ENCODE measurements at places on chromosomes 6 and 20.

GRCh38 chr6:79188885-79189480, 45.5 kb downstream of the HMGN3 start:
- DNase-seq: no peak

GRCh38 chr6:170269846-170270541, 20.9 kb downstream of the DLL1 start:
- DNase-seq: no peak

GRCh38 chr6:85460921-85461797, 11.3 kb downstream of the NT5E start:
- peak; percentile 65 for DNase-seq

DNA sequence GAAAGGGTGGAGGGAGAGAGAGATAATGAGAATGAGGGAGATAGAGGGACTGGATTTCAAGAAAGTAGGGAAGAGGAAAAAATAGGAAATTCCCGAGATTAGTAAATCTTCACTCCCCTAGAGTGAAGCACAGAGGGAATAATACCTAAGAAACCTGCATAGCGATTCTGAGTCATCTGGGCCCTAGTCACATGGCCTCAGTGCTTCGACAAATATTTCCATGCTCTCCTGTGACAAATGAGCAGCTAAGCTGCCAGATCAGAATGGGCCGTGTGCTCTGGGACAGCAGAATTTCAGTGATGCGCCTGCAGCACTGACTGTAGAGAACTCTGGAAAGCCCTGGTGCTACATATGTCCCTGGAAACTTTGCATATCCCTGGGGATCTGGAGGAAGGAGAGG, 48.6 kb upstream of the GRIK2 start:
- no peak for DNase-seq

- no peak for DNase-seq
Measured at GRCh38 chr6:160519603-160520042, 144.5 kb downstream of the LPA start.

GRCh38 chr6:41092421-41093140, 19.8 kb downstream of the NFYA start:
- DNase-seq: no peak

DNA sequence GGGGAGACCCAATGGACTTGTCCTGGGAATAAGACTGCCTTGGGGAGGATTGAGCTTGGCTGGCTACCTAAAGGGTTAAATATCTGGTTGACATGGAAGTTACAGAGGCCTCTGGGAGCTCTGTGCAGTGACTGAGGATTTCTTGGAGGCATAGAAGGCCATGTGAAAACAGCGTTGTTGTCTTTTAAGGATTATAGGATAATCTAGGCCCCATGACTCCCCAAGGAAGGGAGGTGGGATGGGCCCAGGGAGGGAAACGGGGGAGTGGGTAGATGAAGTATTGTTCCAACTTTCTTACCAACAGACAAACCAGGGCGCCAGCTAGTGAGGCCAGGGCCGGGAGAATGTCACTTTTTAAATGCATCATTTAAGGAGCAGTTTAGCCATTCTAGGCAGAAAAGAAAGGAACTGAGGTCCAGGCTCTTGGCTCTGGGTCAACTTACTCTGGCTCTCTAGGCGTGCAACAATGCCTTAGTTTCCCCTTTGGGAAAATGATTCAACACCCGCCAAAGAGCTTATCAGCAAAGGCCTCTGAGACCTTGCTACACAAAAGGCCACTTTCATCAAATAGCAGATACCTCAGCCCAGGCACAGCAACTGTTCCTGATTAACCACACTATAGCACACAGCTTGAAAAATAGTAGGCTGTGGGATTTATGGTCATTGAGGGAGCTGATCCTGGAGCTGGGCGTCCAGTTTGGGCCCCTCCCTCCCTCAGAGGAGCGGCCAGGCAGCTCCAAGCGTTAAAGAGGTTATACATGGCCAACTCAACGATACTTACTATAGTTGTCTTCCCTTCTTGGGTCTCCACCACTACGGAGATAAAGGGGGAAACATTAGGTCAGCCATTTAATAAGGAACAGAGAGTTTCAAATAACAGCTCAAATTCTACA, 7.0 kb downstream of the MRPS18A start:
- DNase-seq: no peak

GRCh38 chr6:30703011-30703410, 12.2 kb upstream of the NRM start:
- DNase-seq: no peak

- DNase-seq: no peak
Measured at GRCh38 chr20:39164642-39165041, 202.5 kb downstream of the DHX35 start.

DNA sequence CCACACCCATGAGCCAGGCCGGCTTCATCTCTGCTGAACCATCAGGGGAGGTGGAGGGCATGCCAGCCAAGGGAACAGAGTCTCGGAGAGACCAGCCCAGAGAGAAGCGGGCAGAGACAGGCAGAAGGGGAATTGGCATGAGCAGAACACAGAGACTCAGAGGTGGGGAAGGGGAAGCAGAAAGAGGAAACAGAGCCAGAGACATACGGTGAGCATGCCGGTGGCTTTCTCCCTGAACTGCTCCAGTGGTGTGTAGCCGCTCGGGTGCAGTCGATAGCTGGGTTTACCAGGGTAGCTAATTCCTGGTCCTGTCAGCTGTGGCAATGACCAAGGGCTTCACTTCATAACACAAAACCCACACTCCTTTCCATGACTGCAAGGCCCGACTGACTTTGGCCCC, 83.6 kb upstream of the CCDC167 start:
- no peak for DNase-seq

- DNase-seq: no peak
Measured at GRCh38 chr6:90118069-90118468, 178.6 kb downstream of the BACH2 start.

DNA sequence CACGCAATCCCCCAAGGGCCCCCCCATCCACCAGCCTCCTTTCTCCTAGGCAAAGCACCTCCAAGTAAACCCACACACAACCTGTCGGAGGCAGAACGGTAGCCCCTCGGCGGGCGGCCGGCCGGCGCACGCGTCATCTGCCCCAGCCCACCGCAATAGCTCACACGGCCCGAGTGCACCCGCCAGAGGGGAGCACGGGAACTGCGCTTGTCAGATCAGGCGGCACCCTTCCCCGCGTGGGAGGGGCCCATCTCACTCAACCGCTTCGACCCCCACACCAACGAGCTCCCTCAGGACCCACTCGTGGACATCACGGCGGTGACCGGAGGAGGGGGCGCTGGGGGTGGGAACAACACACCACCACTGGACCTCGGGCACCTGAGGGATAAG, 767.9 kb upstream of the DEFB115 start:
- DNase-seq: no peak

GRCh38 chr20:46720019-46720418, 10.6 kb downstream of the SLC2A10 start:
- DNase-seq: no peak

DNA sequence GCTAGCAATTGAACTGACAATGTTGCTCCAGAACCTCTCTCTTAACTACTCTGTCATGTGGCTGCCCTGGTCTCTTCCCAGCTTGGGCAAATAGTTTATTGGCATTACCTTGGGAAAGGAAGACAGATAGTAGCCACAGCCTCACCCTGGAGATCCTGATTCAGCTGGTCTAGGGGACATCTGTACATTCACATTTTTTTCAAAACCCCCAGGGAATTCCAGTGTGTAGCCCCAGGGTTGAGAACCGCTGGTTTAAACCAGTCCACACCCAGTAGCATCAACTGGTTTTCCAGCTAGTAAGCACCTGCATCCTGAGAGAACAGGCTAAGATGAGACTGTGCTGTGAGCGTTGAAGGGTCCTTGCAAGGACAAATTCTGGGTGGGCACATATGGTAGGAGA, 9.6 kb downstream of the SCUBE3 start:
- DNase-seq: no peak

DNA sequence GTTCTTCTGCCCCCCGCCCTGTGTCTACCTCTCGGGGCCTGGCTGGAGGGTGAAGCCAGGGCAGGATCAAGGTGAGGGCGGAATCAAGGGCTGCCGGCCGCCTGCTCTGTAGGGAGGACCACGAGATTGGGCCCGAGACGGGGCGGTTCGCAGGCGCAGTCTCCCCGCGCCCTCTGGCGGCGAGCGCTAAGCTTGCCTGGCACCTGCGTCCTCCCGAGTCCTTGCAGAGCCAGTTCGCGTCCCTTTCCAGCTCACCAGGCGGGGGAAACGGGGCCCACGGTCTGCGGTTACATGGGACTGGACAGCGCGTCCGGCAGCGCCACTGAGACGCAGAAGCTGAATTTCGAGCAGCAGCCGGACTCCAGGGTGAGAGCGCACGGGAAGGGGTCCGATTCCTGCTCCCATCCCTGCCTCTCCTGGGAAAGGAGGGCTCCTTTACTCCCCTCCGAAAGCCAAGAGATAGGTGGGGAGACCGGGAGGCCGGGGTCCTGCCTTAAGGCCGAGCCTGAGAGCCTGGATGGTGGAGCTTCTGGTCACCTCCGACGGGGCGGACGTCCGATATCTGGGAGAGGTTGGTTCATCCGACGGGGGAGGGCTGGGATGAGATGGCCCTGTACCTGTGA, 3.6 kb upstream of the MATN4 start:
- DNase-seq: no peak

- DNase-seq: no peak
Measured at GRCh38 chr6:129894921-129895320, 33.8 kb upstream of the TMEM244 start.

GRCh38 chr6:17086469-17086868, 15.4 kb upstream of the STMND1 start:
- peak; percentile 67 for DNase-seq

DNA sequence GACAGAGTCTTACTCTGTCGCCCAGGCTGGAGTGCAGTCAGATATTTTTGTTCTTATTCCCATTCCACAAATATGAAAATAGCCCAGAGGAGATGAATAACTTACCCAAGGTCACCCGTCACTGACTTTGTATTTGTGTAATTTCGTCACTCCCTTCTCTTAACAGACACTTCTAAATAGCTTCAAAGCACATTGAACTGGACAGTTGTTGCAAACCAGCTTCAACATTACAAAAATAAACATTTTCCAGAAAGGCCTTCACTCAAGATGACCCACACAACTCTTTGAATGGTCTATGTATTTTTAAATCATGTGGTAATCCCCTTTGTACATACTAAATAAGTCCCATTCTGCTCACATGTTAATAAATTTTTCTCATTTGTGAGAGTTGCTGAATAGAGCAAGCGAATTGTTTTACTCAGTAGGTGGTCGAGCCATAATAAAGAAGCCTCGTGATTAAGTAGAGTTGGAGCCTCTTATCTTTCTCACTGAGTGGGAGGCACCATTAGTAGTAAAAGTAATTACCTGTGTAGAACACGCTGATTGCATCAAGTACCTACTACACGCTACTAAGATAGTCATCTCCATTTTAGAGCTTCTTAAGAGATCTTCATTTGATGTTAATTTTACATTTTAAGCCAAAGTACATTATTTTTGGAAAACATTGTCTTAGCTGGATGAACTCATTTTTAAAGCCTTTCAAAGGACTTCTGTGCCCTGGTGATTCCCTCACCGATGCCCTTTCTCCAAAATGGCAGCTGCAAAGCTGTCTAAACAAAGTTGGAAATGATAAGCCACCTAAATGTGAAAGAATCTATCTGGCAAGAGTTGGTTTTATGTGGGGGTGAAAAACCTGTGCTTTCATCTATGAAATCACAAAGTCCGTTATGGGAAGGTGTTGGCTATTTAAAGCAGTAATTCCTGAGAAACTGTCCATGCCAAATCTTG, 110.0 kb downstream of the TSHZ2 start:
- no peak for DNase-seq

DNA sequence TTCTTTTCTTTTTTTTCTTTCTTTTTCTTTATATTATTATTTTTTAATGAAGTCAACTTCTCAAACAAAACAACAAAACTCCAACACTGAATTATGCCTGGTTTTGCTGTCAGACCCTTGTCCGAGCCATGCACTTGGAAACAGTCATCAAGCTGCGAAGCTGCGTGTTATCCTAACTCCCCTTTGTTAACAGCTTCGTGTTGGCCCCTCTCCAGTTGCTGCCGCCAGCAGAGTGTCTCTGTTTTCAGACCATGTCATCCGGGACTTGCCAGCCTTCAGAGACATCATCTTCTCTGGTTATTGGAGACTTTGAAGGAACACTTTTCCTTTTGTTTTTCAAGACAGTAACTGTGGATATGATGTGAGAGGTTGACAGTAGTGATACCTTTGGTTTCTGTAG, 83.1 kb downstream of the TRMT11 start:
- DNase-seq: no peak

GRCh38 chr6:116381000-116381399, 10.3 kb downstream of the DSE start:
- DNase-seq: no peak

- no peak for DNase-seq
Measured at GRCh38 chr20:40314278-40314677, 374.8 kb downstream of the MAFB start.

DNA sequence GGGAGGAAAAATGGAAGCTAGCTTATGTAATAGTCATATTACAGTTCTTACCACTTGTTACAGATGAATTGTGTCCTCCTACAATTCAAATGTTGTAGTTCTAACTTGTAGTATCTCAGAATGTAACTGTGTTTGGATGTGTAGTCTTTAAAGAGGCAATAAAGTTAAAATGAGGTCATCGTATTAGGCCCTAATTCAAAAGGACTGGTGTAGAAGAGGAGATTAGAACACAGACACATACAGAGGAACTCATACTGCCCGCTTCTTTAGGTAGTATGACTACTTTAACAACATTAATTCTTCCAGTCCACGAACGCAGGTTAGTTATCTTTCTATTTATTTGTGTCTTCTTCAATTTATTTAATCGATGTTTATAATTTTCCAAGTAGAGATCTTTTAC, 46.5 kb upstream of the TPD52L1 start:
- DNase-seq: no peak

GRCh38 chr6:142286088-142286409, 15.8 kb upstream of the ADGRG6 start:
- DNase-seq: no peak

- peak; percentile 76 for DNase-seq
Measured at GRCh38 chr6:126180585-126180984, 159.3 kb upstream of the CENPW start.

DNA sequence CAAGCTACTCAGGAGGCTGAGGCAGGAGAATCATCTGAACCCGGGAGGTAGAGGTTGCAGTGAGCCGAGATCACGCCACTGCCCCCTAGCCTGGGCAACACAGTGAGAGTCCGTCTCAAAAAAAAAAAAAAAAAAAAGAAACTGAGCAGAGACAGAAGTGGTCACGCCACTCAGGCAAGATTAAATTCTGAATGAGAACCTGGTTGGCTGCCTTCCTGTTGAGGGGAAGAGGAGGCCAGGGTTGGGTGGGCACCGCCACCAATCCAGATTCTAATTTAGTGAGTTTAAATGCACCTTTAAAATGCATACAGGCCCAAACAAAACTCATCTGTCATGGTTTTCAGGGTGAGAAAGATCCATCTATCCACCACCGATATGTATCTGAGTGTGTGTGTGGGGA, 23.7 kb upstream of the CCDC167 start:
- no peak for DNase-seq

All from stromal cell of bone marrow (primary cell).